GM23338 (cell line): ENCODE measurements at places on chromosomes 16 and 17. TPM values are rescaled to one million over a fixed set of nuclear protein-coding genes. Genes with fewer than 3 reads are reported as not detected.

TP53TG3 gene
- not detected in 2 replicates for total RNA-seq

DNA sequence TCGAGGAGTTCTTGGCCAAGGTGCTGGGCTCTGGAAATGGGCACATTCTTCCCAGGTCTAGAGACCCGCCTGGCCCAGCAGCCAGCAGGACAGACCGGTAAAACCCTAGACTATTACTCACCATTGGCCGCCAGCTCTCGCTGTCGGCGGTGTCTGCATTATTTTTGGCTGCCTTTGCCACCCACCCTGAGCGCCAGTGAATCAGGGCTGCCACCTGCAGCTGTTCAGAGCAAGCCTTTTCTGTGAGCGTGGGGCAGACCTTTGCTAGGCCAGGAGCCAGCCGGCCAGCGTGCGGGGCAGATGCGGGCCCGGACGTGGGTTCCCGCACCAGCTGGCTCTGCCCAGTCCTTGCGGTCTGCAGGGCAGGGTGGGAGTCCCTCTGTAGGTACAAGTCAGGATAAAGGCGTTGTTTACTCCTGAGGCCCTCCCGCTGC is 15.8 kb upstream of the CLEC18A start:
- 0 out of 2 replicates have a peak, but pooled peaks cover 6% of the 10 kb centered on the region for H3K36me3 ChIP-seq
- H3K4me1 ChIP-seq = no peaks in the 10 kb centered on the region
- no peaks in the 10 kb centered on the region for H3K27me3 ChIP-seq
- no peak overlapping the region for H3K4me3 ChIP-seq
- H3K27ac ChIP-seq = no peak overlapping the region

DNA sequence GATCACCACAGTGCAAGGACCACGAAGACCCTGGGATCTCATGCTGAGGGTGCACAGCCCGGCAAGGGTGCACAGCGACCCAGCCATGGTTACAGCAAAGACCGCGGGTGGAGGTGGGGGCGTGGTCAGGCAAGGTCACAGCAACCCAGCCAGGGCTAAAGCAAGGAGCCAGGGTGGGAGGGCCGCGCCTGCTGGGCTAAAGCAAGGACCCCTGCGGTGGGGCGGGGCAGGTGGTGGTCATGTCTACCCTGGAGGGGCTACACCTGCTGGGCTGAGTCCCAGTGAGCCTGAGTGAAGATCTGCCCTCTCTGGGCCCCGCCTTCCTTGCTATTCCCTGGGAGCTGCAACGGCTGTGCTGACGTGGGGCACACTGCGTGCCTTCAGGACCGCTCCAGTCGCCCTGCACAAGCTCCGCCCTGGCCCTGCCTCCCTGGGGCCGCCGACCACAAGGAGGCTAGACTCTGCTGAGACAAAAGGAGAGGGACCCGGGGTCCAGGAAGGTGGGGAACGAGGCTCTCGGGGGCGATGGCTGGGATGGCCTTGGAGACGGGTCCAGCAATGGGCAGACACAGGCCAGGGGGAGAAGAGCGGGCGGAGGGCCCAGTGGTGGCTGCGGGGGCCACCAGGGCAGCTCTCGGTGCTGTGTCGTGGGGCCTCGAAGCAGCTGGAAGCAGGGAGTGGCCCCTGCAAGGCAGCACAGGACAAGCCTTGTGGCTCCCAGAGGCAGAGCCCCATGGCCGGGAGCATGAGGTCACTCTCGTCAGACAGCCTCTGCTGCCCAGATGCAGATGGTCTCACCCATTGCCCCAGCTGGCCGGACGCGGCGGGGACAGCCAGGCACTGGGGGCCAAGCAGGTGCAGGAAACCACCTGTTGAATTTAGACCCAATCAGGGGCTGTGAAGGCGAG is 52.8 kb downstream of the CBFA2T3 start:
- no peaks in the 10 kb centered on the region for H3K27me3 ChIP-seq
- no peak overlapping the region for H3K27ac ChIP-seq
- peak; percentile 57 for DNase-seq
- H3K36me3 ChIP-seq = no peaks in the 10 kb centered on the region
- no peaks in the 10 kb centered on the region for H3K4me1 ChIP-seq

GRCh38 chr16:12214509-12214908 is 238.0 kb downstream of the SNX29 start:
- peaks cover 19% of the 10 kb centered on the region for H3K4me1 ChIP-seq
- H3K27ac ChIP-seq = no peak overlapping the region
- H3K4me3 ChIP-seq = no peak overlapping the region
- no peaks in the 10 kb centered on the region for H3K27me3 ChIP-seq

GRCh38 chr17:67717192-67717623 is 528 bp upstream of the NOL11 start:
- H3K4me3 ChIP-seq = peak overlapping the region; percentile 46
- peaks cover 17% of the 10 kb centered on the region for H3K4me1 ChIP-seq
- peak overlapping the region; percentile 65; the same call in 1 of the 2 replicates for H3K27ac ChIP-seq
- H3K27me3 ChIP-seq = no peaks in the 10 kb centered on the region
- H3K36me3 ChIP-seq = peaks cover 27% of the 10 kb centered on the region

- H3K27ac ChIP-seq = no peak overlapping the region
- no peaks in the 10 kb centered on the region for H3K27me3 ChIP-seq
- peaks cover 16% of the 10 kb centered on the region; the same call in 1 of the 2 replicates for H3K36me3 ChIP-seq
- DNase-seq = no peak
- H3K4me1 ChIP-seq = peaks cover 11% of the 10 kb centered on the region
- no peak overlapping the region for H3K4me3 ChIP-seq
Measured at GRCh38 chr17:58913552-58913951, 157.9 kb downstream of the PPM1E start.

DNA sequence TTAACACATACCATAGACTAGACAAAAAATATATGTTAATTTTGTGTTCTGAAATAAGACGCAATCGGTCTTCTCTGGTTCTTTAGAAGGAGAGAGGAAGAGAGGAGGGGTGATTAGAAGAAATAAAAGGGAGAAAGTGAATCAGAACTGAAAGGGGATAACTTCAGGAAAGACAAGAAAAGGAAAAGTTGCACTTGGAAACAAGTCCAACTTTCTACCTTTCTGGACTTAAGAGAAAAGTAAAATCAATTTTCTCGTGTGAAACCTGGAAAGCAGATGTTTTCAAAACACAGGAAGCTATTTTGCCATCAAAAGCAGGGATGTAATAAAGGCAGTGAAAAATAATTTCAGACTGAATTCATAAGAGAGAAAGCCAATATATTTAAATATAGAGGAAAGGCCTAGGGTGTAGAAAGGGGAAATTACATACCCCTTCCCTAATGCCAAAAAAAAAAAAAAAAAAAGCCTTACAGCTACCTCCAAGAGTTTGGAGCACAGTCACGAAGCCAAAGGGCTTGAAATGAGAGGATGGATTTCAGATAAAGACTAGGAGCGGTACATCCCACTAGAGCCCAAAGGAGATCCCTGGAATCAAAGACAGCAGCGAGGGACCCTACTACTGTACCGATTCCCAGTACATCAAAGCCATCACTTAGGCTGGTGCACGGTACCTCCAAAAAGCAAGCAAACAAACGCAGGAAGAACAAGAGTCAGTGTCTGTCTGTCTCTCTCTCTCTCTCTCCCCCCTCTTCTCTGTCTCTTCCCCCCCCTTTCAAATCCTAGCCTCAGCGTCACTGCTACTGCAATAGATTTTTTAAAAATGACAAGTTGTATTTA is 12.1 kb upstream of the ZFHX3 start:
- H3K27ac ChIP-seq = no peak overlapping the region
- H3K4me3 ChIP-seq = peak overlapping the region; percentile 46
- DNase-seq = peak; percentile 31
- H3K27me3 ChIP-seq = peaks cover 83% of the 10 kb centered on the region
- no peaks in the 10 kb centered on the region for H3K36me3 ChIP-seq

- no peaks in the 10 kb centered on the region for H3K4me1 ChIP-seq
- no peaks in the 10 kb centered on the region for H3K36me3 ChIP-seq
- no peak overlapping the region for H3K27ac ChIP-seq
- H3K4me3 ChIP-seq = no peak overlapping the region
Measured at GRCh38 chr17:20825539-20825938, 217.3 kb downstream of the USP22 start.

DNA sequence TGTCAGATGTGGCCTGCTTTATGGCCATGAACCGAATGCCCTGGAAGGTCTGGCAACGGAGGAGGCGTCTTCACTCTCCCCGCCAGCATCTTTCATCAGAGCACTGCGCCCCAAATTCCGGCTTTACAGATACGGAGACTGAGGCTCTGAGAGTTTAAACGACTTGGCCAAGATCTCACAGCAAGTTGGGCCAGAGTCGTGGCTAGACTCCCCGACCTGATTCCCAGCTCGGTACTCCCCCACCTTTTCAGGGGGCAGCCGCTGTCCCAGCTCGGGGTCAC is 1.7 kb downstream of the NGFR start:
- peak overlapping the region; percentile 80 for H3K4me3 ChIP-seq
- peaks cover 20% of the 10 kb centered on the region for H3K4me1 ChIP-seq
- H3K27ac ChIP-seq = no peak overlapping the region
- H3K27me3 ChIP-seq = peaks cover 75% of the 10 kb centered on the region
- no peaks in the 10 kb centered on the region for H3K36me3 ChIP-seq

GRCh38 chr17:42667088-42667951 is 8.2 kb downstream of the TUBG2 start:
- peaks cover 18% of the 10 kb centered on the region for H3K4me1 ChIP-seq
- peaks cover 23% of the 10 kb centered on the region for H3K27me3 ChIP-seq
- no peak overlapping the region for H3K4me3 ChIP-seq
- H3K36me3 ChIP-seq = no peaks in the 10 kb centered on the region; the same call in 1 of the 2 replicates
- H3K27ac ChIP-seq = no peak overlapping the region

- H3K4me1 ChIP-seq = peaks cover 6% of the 10 kb centered on the region
- no peaks in the 10 kb centered on the region for H3K27me3 ChIP-seq
- H3K36me3 ChIP-seq = no peaks in the 10 kb centered on the region
- no peak overlapping the region for H3K27ac ChIP-seq
- no peak overlapping the region for H3K4me3 ChIP-seq
Measured at GRCh38 chr16:11051879-11052808, 107.8 kb downstream of the CLEC16A start.

- H3K27me3 ChIP-seq = peaks cover 18% of the 10 kb centered on the region
- peak; percentile 51 for DNase-seq
- no peaks in the 10 kb centered on the region for H3K36me3 ChIP-seq
- peak overlapping the region; percentile 81 for H3K4me3 ChIP-seq
Measured at GRCh38 chr17:29178750-29179231, 1.4 kb downstream of the MYO18A start.

- H3K36me3 ChIP-seq = peaks cover 5% of the 10 kb centered on the region; the same call in 1 of the 2 replicates
- peaks cover 29% of the 10 kb centered on the region for H3K4me1 ChIP-seq
- peaks cover 34% of the 10 kb centered on the region for H3K27me3 ChIP-seq
- peak; percentile 46 for DNase-seq
- peak overlapping the region; percentile 52; the same call in 1 of the 2 replicates for H3K4me3 ChIP-seq
- H3K27ac ChIP-seq = no peak overlapping the region
Measured at GRCh38 chr17:76081295-76082210, 2.6 kb downstream of the ZACN start.
